Upper lobe of left lung (tissue), 6 donors: ENCODE measurements at places on chromosomes 1 and 21. TPM values are rescaled to one million over a fixed set of nuclear protein-coding genes. Genes with fewer than 3 reads are reported as not detected.

GRCh38 chr1:59046134-59046533, 250.8 kb upstream of the FGGY start:
- H3K36me3 ChIP-seq: no peaks in the 10 kb centered on the region
- H3K4me3 ChIP-seq: no peak overlapping the region
- DNase-seq: no peak

Gene F3
- total RNA-seq: 70.8 TPM

GRCh38 chr1:210342986-210343780, 14.5 kb downstream of the HHAT start:
- no peak for DNase-seq
- H3K27ac ChIP-seq: peak overlapping the region; percentile 20
- peaks cover 7% of the 10 kb centered on the region for H3K4me1 ChIP-seq
- no peaks in the 10 kb centered on the region for H3K36me3 ChIP-seq
- H3K27me3 ChIP-seq: no peaks in the 10 kb centered on the region

Gene GJB3
- not detected for total RNA-seq

Gene BCL2L15
- total RNA-seq: 1.5 TPM

- no peak overlapping the region for H3K27ac ChIP-seq
- H3K27me3 ChIP-seq: no peaks in the 10 kb centered on the region
- no peaks in the 10 kb centered on the region for H3K36me3 ChIP-seq
- no peak overlapping the region for H3K4me3 ChIP-seq
These were observed 145.9 kb upstream of the KAZN start for GRCh38 chr1:14452551-14452950.

GRCh38 chr1:196698993-196699392, 47.1 kb downstream of the CFH start:
- no peak overlapping the region for H3K27ac ChIP-seq
- H3K36me3 ChIP-seq: no peaks in the 10 kb centered on the region

DNA sequence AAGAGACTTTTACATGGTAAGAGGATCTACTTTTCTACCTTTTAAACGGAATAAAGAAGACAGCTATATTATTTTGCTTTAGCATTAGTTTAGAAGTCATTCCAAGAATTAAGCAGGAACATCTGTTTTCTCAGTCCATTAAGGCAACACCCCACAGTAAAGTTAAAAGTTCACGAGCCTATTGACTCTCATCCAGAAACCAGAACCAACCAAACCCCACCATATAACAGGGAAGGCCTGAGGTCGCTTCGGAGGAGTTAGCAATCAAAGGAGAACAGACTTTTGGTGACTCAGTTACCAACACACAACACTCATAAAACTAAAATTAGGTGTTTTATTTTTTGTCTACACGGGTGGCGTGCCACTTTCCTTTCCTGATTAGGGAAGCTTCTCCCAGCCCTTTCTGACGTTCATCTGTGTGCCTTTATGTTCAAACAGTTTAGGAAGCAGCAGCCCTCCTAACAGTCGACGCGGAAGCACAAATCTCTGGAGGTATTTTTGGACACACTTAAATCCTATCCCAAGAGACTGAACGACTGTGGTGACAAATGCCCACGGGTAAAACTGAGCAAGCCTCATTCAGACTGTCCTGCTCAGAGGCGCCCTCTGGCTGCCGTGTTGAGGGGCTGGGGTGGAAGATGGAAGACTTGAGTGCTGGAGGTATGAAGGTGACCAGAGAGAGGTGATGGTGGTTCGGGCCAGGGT, 8.6 kb upstream of the PLA2G2C start:
- H3K27me3 ChIP-seq: no peaks in the 10 kb centered on the region
- no peak overlapping the region for H3K4me3 ChIP-seq
- H3K36me3 ChIP-seq: no peaks in the 10 kb centered on the region
- H3K27ac ChIP-seq: no peak overlapping the region
- peaks cover 3% of the 10 kb centered on the region for H3K4me1 ChIP-seq
- DNase-seq: peak; percentile 62

- H3K4me1 ChIP-seq: peaks cover 31% of the 10 kb centered on the region
- H3K27me3 ChIP-seq: no peaks in the 10 kb centered on the region
- H3K27ac ChIP-seq: peak overlapping the region; percentile 43
These were observed 90.2 kb upstream of the C1orf21 start for GRCh38 chr1:184296466-184297243.

DNA sequence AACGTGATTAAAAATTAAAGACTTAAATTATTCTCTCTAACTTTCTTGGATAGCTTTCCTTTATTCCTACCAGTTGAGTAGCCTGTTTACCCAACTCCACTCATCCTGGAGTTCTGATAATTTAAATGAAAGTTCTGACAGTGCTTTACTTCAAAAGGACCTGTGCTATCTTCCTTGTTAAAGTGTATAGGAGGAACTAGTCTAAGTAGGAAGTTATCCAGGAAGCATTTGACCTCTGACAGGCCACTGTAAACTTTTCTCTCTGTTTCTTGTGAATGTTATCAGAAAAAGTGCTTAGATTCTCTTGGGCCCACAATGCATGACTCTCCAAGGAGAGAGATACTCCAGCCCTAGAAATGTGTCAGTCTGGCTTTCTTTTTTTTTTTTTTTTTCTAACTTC, 9.2 kb downstream of the UAP1 start:
- no peaks in the 10 kb centered on the region for H3K27me3 ChIP-seq
- H3K4me1 ChIP-seq: peaks cover 19% of the 10 kb centered on the region
- H3K4me3 ChIP-seq: no peak overlapping the region
- no peak for DNase-seq
